ENCODE measurements at places on chromosomes 6 and 20.

DNA sequence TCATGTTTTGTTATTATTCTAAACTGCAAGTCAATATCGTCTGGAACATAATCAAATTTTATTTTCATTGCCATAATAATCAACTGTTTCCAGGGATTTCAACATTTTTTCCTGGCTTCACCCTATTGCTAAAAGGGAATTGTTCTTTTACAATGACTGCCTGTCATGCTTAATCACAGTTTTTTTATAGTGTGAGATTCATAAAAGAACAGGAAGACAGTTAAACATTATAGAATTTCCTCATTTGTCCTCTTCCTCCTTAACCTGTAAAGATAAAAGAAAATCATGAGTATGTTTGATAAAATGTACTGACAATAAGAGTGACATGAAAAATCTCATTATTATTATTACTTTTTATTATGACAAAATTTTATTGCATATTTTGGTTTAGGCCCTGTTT lies 73.3 kb upstream of the CENPW start:
- DNase-seq = no peak

GRCh38 chr20:33477386-33478234 lies 12.3 kb upstream of the CBFA2T2 start:
- DNase-seq = peak; percentile 93

- no peak for DNase-seq
These were observed 57.4 kb downstream of the CAP2 start for GRCh38 chr6:17450832-17451231.

DNA sequence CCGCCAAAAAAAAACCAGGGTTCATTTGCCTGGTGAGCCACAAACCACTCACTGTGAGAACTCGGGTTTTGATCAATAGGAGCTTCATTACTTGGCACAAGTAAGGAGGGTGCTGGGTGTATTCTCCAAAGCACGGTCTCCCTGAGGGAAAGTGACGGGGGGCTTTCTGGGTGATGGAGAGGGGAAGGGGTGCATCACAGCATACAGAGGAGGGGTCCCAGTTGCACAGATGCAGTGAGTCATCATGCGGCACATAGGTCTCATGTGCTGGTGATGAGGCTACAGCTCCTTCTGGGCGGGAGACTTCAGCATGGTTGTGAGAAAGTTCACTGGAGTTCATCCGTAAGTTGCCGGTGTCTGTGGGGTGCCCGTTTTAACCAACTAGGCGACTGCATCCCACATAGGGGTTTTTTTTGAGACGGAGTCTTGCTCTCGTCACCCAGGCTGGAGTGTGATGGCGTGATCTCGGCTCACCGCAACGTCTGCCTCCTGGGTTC lies 36.2 kb downstream of the SUN5 start:
- DNase-seq = no peak

DNA sequence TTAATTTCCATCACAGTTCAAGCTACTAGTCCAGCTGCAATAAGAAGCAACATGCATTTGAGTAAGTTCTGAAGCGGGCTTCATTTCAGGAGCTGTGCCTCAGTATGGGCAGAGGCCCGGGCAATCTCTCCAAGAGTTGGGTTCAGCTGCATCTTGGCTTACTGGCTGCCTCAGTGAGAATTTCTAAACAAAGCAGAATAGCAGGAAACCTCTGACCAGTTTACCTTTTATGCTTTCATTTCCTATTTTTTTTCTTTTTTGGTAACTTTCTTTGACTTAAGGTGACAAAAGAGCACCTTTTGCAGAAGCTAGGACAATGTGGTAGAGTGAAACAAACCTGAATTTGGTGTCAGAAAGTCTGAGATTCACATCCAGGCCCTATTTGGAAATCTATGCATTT lies 51.0 kb upstream of the FBXO30 start:
- no peak for DNase-seq

DNA sequence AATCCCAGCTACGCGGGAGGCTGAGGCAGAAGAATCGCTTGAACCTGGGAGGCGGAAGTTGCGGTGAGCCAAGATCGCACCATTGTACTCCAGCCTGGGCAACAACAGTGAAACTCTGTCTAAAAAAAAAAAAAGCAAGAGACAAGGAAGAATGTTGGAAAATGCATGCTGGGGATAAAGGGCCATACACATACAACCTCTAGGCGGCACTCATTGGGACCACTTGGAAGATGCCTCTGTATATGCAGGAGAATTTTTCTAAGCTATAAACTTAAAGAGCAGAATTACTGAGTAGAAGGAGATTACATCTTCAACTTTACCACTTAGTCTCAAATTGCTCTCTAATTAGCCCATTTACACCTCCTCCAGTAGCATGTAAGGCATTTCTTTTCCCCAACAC lies 42.8 kb downstream of the ZBTB9 start:
- DNase-seq = no peak

DNA sequence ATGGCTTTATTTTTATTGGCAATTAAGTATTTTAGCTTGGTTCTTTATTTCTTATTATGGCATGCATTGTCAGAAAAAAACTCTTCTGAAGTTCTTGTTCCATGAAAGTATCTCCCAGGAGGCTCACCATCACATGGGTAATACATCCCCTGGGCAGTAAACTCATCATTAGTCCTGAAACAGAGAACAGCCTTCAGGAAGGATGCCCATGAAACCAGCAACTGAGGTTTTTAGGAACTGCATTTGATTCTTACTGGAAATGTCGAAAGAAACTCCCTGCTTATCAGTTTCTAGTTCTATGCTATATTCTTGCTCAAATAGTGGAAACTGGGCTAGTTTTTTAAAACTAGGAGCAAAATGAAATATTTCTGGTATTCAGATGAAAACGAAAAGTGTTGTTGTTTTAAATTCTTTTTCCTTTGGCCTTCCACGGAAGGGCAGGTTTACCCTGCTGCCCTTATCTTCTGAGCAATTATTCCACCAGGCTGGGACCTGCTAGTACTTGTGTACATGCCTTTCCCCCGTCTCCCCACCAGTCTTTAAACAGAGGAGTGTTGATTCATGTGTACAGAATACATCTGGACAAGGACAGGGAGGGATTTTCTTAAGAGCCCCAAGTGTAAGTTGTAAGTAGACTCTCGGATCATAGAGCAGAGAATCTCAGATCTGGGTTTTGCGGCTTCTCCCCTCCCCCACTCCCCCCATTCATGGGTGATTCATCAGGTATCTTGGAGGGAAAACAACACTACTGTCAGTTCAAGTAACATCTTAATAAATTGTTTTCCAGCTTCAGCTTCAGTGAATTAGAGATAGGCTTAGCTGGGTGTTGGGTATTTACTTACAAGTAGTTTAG lies 81.5 kb downstream of the RTN4IP1 start:
- DNase-seq = no peak

DNA sequence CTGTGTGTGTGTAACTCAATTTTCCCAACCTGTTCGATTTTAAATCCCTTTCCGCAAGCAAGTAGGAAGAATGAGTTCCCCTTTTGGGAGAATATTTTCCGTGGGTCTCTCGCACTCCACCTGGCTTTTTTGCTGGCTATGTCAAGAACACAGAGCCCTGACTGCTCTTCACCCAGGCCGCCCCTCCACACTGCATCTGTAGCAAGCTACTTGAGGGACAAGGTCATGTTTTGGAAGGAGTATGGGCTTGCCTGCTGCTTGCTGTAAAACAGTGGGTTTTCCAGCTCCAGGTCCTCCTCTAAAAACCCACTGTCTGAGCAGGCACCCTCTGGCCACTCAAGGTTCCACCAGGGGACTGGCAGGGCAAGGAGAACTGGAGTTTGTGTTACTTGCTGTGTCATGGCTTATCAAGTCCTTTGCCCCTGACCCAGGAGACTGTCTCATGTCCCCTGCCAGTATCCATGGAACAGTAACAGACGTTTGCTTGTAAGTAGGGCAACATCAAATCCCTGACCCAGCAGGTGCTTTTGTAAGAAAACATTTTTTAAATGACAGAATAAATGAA lies 35.5 kb upstream of the SYNJ2 start:
- no peak for DNase-seq

GRCh38 chr6:74577619-74578018 lies 628.2 kb downstream of the COL12A1 start:
- no peak for DNase-seq

GRCh38 chr20:1469925-1470571 lies 3.4 kb upstream of the NSFL1C start:
- DNase-seq = peak; percentile 67

GRCh38 chr6:20092071-20092566 lies 120.2 kb downstream of the MBOAT1 start:
- peak; percentile 64 for DNase-seq

DNA sequence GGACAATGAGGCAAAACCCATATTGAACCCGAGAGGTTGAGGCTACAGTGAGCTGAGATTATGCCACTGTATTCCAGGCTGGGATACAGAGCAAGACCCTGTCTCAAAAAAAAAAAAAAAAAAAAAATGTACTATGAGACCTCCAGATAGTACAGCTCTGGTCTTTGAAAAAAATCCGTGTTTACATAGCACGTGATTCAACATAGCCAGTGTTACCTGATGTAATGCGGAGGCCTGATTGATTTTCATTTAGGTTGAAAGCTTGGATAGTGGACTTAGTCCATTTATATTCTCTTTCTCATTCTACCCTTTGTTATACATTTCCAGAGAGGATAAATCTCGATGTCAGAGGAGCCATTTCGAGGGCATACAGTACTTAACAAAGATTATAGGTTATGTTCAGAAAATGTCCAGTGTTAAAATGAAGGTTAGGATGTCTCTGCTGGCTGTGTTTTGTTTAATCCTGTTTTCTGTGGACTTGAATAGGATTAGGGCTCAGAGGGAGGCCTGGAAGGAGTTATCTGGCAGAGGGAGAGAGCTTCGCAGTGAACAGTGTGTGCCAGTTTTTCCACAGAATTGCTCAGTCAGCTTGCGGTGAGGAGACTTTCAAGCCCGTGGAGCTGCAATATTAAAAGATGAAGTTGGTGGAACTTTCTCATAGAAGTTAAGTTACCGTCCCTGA lies 33.9 kb upstream of the BCLAF1 start:
- DNase-seq = no peak
